Tracheal epithelial cell (primary cell): ENCODE measurements at places on chromosomes 1 and 21. TPM values are rescaled to one million over a fixed set of nuclear protein-coding genes. Genes with fewer than 3 reads are reported as not detected.

The OR2T2 gene
- total RNA-seq = not detected in 2 replicates

The MTARC1 gene
- 3.1 and 10.7 TPM in 2 replicates for total RNA-seq

The DDR2 gene
- total RNA-seq = 1.7 TPM in 2 replicates

The SKI gene
- 16.1 and 19.8 TPM in 2 replicates for total RNA-seq

The HAO2 gene
- total RNA-seq = not detected in 2 replicates

The KCNT2 gene
- total RNA-seq = under 0.01 and 0.21 TPM in 2 replicates

The C1orf74 gene
- 8.1 and 15.9 TPM in 2 replicates for total RNA-seq

The STIL gene
- total RNA-seq = 1.7 and 2.9 TPM in 2 replicates

The CTSS gene
- total RNA-seq = 1.7 and 19.0 TPM in 2 replicates

The KAZN gene
- 4.9 and 9.4 TPM in 2 replicates for total RNA-seq

The CD48 gene
- total RNA-seq = not detected in 2 replicates

The STX12 gene
- 44.8 and 71.1 TPM in 2 replicates for total RNA-seq

The F3 gene
- total RNA-seq = 246 and 791 TPM in 2 replicates

The RBBP5 gene
- total RNA-seq = 16.6 and 19.4 TPM in 2 replicates

The DPT gene
- total RNA-seq = not detected in 2 replicates

The BATF3 gene
- 0.21 and 0.96 TPM in 2 replicates for total RNA-seq

The RHOU gene
- total RNA-seq = 0.43 and 0.48 TPM in 2 replicates

The CD1D gene
- 0.96 and 3.8 TPM in 2 replicates for total RNA-seq

The G0S2 gene
- total RNA-seq = 163 and 658 TPM in 2 replicates

The ADAMTS1 gene
- total RNA-seq = 50.9 and 68.2 TPM in 2 replicates

The CD247 gene
- total RNA-seq = not detected in 2 replicates

The ATP1A1 gene
- 194 and 306 TPM in 2 replicates for total RNA-seq

The C1orf167 gene
- not detected in 2 replicates for total RNA-seq

The CHIT1 gene
- under 0.01 and 0.24 TPM in 2 replicates for total RNA-seq

The VANGL2 gene
- total RNA-seq = 6.6 and 8.4 TPM in 2 replicates

The TBX19 gene
- total RNA-seq = 0.85 and 0.96 TPM in 2 replicates

The LAX1 gene
- total RNA-seq = under 0.01 TPM in 1 of 2 replicates, not detected in the other

The TPTE gene
- total RNA-seq = not detected in 2 replicates

The OR6N1 gene
- total RNA-seq = not detected in 2 replicates

The FCRLA gene
- total RNA-seq = 0.72 TPM in 1 of 2 replicates, not detected in the other

The ESRRG gene
- total RNA-seq = under 0.01 TPM in 1 of 2 replicates, not detected in the other

The AGL gene
- total RNA-seq = 8.1 and 9.9 TPM in 2 replicates

The RXRG gene
- not detected in 2 replicates for total RNA-seq

The THRAP3 gene
- total RNA-seq = 80.2 and 86.5 TPM in 2 replicates

The ZBTB37 gene
- 2.9 and 3.4 TPM in 2 replicates for total RNA-seq

The INSRR gene
- not detected in 2 replicates for total RNA-seq

The ANGPTL1 gene
- not detected in 2 replicates for total RNA-seq
